GM18507 (cell line): ENCODE measurements at places on chromosomes 7 and 10.
A peak's percentile ranks its signal among the peaks of the same experiment; 100 is the strongest.

- no peak for DNase-seq
These were observed 72.0 kb downstream of the GFRA1 start for GRCh38 chr10:116201011-116201410.

DNA sequence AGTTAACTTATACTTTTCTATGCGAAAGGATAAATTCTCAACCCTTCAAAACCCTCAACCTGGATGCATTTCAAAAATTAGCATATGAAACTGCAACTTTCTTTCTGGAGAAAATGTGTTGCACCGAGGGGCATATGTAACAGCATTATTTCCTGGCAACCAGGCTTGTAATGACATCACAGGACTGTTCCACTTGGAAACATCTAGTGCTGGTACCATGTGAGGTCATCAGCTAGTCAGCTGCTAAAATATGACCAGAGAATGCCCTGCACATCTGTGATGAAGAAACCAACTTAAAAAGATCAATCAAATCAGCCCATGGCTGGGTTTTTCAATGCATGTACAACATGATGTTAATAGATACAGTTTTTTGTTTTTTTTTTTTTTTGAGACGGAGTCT lies 40.0 kb downstream of the FGFR2 start:
- no peak for DNase-seq

GRCh38 chr10:103803941-103804340 lies 51.4 kb downstream of the SH3PXD2A start:
- DNase-seq: no peak

DNA sequence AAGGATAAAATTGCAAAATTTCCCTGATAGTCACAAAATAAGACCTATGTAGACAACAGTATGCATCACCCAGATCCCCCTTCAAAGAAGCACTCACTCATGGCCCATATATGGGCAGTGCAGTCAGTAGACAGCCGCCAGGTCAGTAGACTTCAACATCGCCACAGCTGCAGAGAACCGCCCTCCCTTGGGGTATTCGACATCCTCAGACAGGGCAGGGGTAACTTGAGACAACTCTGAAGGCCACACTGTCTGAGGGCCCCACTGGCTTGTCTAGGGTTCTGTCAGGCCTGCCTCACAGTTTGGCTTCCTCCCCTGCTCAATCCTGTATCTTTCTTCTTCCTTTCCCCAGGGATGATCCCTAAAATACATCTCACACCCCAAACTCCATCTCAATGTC lies 172.3 kb downstream of the IMMP2L start:
- no peak for DNase-seq

DNA sequence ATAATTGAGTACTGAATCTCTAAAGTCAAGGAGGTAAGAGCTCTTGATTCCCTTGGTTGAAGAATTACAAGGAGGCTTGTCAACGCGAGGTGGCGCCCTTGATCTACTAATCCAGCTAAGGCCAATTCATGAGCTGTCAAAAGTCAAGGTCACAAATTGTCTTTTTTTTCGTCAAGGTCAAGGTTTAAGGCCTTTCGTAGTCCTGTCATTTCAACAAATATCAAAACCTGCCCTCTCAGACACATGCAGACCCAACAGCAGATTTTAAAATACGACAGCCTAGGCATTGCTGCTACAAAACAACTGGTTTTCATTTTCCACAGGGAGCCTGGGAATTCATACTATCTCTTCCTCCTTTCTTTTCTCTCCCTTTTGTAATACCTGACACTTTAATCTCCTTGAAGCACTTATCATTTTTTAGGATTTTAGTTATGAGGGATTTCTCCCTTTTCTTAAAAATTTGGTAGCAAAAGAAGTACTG lies 3.6 kb downstream of the HOXA13 start:
- no peak for DNase-seq

GRCh38 chr10:62681211-62681940 lies 123.1 kb upstream of the ADO start:
- peak; percentile 75 for DNase-seq

GRCh38 chr10:16986082-16986405 lies 143.6 kb downstream of the CUBN start:
- DNase-seq: no peak

DNA sequence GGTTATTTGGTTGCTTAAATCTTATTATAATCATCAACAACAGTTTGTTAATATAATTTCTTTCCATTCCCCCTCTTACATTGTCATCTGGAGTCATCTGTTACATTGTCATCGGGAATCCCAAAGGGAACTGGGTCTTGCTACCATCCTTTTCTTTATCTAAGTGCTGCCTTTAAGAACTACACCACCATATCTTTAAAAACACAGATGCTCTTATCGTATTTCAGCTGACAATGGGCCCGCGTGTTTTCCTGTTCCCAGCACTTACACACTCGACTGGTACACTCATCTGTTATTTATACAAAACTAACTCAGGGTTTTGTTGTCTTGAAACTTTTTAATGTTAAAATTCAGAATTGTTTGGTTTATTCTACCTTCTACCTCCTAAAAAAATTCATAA lies 256.2 kb upstream of the MGMT start:
- DNase-seq: no peak

DNA sequence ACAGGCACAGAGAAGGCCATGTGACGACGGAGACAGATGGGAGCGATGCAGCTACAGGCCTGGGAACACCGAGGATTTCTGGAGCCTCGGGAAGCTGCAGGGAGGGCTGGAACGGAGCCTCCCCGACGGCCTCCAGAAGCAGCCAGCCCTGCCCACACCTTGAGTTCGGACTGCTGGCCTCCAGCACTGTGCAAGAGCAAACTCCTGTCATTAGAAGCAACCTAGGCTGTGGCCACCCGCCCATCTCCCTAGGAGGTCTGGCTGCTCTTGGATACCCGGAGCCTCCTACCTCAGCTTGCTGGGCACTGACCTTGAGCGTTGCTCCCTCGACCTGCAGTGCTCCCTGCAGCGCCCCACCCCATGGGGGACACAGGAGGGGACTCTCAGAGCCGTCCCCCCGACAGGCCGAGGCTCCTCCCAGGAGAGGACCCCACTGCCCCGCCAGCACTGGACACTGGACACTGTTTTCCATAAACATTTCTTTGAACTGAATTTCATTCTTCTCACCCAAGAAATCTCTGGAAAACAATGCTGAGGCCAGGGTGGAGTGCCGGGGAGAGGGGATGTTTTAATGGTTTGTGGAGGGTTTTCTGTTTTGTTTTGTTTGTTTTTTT lies 22.5 kb upstream of the TNRC18 start:
- no peak for DNase-seq

DNA sequence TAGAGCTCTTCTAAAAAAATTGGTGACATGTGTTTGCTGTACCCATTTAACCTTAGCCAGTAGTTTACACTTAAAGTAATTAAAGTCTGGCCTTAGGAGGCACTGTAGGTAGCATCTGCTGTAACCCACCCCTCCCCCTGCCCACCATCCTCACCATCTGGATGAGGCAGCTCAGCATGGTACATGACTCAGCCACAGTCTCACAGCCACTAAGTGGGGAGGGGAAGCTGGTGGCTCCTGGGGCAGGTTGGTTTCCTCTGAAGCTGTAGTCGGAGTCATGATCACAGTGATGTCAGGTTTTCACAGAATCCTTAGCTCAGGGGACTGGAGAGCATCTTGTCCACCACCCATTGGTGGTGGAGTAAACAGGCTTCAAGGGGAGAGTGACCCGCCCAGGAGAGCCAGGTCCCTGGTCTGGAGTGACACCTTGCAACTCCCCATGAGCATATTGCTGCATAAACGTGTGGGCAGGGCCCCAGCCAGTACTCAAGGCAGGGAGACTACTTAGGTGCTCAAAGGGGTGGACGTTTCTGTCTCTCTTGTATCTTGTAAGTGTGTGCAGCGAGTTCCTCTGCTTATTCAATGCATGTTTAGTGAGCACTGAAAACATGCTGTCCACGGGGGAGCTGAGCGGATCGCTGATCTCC lies 125.9 kb downstream of the GRK5 start:
- no peak for DNase-seq

DNA sequence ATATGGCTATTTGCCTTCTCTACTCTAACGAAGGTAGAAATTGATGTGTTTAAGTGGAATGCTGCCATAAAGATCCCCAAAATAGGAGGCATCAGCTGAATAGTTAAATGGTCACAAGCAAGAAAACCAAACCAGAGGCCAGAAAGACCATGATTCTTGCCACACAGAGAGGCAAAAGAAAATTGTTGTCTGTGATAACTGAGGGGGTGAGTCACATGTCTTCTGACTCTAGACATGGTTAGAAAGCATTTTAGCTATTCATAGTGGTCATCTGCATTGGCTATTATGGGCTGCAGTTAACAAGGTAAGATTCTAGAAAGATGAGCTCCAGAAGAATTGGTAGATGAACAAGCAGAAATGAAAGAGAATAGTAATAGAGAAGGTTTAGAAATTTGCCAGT lies 361.4 kb upstream of the NPSR1 start:
- no peak for DNase-seq

GRCh38 chr7:38977685-38978084 lies at the start of gene POU6F2:
TSS of gene POU6F2 (plus strand) at chr7:38977909. CDS start at chr7:38977954, 45 bp downstream.
- no peak for DNase-seq

GRCh38 chr10:35133586-35133985 lies 6.9 kb downstream of the CREM start:
- DNase-seq: no peak

- peak; percentile 46 for DNase-seq
These were observed 102.2 kb downstream of the ZNF92 start for GRCh38 chr7:65475734-65476319.

DNA sequence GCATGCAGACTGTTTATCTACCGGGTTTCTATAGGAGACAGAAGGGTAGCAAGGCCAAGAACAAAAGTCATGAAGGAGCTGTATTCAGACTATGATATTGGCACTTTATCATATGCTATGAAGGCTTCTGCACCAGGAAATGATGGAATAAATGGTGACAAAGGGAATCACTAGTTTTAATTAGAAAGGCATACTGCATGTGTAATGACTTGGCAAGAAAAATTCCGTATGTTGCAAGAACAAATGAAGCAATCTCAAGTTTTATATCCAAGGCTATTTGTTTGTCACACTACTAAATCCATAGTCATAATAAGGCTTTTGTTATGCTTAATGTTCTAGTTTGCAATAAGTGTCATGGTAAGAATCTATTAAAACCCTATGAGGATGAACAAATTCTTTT lies 230.9 kb downstream of the ZEB1 start:
- DNase-seq: no peak

DNA sequence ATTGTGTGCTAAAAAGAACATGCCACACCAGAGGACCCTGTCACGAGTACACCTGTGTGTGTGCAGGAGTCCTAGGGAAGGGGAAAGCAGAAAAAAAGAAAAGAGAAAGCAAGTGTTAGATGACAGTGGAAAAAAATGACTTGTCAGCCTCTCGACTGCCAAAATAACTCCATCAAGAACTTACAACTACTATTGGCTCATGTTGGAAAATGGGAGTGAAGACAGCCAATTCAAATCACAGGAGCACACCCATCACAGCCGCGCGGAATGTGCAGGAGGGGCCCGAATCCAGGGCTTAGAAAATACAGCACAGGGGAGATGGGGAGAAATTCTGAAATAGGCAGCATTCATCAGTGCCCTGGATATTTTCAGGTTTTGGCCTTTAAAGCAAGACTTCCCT lies 38.1 kb upstream of the FOXI2 start:
- DNase-seq: no peak

DNA sequence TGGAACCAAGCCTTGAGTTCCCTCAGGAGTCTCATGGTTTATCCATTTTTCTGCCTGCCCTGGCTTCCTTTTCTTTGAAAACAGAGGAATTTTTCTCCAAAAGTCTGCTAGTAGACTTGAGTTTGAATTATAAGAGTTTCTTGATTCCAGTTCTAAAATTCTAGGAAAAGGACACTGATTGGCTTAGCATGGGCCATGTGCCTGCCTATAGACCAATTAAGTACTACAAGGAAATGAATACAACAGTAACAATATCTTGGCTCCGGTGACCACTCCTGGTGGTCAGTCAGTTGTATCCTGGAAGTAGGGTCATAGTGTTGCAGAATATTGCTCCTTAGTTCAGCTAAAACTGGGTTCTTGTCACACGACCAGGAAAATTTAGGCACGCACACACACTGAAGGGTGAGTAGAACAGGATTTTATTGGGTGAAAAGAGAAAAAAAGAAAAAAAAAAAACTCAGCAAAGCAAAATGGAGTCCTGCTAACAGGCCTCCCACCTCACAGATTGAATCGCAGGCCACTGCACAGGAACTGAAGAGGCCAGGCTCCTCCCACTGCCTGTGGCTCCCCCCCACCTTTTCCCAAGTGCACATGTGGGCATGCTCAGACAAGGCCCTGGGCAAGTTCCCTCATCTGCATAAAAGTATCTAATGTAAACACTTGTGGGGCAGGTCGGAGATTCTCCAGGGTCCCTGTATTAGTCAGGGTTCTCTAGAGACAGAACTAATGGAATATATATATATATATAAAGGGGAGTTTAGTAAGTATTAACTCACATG lies 155.1 kb downstream of the LYZL1 start:
- DNase-seq: no peak

DNA sequence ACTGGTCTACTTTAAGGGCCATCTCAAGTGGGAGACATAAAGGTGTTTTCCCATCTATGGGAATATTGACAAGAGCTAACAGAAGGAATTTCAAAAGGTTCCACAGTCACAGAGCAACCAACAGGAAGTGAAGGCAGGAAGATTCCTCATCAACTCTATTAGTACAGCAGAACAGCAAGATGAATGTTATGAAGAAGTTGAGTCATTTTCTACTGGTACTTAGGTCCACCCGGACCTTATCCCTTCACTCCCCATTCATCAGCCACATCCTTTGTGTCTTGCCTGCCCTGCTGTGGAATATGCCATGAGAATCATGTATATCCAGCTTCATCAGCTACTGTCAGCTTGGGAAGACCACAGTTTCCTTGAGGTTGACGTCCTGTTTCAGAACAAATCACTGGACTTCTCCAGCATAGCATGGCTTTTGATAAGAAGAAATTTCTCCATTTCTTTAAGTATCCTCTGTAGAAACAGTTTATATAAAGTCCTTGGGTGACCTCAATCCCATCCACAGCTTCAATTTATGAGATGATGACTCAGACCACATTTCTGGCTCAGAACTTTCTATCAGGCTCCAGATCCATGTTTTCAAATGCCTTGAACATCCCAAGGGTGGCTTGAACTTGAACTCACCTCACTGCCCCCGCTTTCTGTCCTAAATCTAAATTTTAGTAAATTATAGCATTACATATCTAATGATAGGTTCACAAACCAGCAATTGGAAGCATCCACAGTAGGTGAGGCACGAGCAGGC lies 84.9 kb upstream of the AGK start:
- DNase-seq: no peak
